ENCODE measurements at places on chromosomes 4 and X.

DNA sequence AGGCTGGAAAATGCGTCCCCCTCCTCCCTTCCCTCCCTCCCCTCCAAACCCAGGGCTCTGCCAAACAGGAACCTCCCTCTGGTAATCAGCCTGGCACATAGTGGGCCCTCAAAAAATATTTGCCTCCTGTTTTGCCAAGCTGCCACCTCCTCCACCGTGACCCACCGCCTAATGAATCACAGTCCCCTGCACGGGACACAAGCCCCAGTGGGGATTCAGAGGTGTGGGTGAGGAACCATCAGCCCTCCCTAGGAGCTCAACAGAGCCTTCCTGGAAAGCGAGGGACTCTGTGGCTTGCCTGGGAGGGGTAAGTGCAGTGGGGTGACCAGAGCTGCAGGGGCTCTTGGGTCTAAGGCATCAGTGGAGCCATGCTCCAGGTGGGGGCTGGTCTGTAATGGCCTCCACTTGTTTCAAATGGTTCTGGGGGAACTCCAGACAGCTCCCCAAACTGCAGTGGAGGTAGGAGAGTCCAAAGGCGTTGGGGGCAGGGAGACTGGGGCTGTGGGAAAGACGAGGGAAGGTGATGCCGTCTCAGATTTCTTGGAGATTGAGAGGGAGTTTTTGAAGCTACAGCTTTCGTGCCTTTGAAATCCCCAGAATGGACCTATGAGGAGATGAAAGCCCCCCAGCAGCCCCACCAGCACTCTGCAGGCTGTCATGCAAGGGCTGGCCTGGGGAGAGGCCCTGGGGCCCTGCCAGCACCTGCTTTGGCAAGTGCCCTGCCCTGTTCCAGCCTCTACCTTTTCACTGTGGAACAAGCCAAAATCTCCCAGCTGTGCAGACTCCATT lies 1.0 kb upstream of the PPP2R2C start:
- DNase-seq, result no peak

- DNase-seq, result no peak
Observed at GRCh38 chr4:114161809-114162208, 182.4 kb upstream of the ARSJ start.

GRCh38 chr4:37837446-37837845 lies 11.0 kb downstream of the PGM2 start:
- DNase-seq, result no peak

- DNase-seq, result no peak
Observed at GRCh38 chr4:174157106-174157607, 126.3 kb downstream of the FBXO8 start.

- no peak for DNase-seq
Observed at GRCh38 chr4:157265281-157265680, 44.8 kb downstream of the GRIA2 start.

GRCh38 chr4:125389713-125390112 lies 75.0 kb downstream of the FAT4 start:
- DNase-seq, result no peak

DNA sequence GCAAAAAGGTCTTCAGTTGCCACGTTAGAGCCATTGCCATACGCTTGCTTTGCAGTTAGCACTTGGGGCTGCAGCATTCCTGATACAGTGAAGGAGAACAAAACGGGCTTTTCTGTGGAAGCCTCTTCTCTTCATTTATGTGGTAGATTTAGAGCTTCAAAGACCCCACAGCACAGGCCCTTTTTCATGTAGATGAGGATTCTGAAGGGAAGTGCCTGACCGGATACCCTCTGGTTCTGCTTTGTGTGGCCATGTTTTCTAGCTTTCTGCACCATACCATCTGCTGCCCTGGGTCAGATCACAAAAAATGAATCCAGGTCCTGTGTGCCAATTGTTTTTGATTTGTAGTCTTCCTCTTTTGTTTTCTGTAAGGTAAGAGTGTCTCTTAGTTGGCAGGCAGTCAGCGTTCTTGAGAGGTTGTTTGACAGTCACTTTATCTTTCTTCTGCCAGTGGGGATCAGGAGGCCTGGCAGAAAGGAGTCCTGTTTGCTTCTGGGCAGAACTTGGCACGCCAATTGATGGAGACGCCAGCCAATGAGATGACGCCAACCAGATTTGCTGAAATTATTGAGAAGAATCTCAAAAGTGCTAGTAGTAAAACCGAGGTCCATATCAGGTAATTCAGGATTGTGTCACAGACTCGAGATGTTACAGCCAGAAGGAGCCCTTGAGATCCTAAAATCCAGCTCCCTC lies 7.7 kb downstream of the LAP3 start:
- no peak for DNase-seq

GRCh38 chr4:73603271-73603710 lies 16.9 kb downstream of the RASSF6 start:
- no peak for DNase-seq

- no peak for DNase-seq
Observed at GRCh38 chr4:185344743-185345538, 50.8 kb downstream of the LRP2BP start.

- no peak for DNase-seq
Observed at GRCh38 chr4:85180533-85180932, 214.0 kb upstream of the WDFY3 start.

- no peak for DNase-seq
Observed at GRCh38 chrX:120236687-120237479, 13.7 kb upstream of the ZBTB33 start.

DNA sequence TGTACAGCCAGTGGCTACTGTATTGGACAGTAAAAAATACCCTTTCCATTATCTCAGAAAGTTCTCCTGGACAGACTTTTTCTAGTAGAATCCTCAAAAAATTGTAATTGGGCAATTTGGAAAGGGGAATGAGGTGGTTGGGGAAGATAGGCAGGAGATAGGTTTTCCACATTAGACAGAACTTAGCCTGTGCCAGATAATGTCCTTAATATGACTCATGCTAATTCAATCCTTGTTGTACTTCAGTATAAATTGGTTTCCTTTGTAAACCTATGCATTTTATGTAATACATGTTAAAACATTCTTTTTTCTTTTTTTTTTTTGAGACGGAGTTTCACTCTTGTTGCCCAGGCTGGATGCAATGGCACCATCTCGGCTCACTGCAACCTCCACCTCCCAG lies 8.9 kb downstream of the EIF4E start:
- DNase-seq, result no peak

- DNase-seq, result no peak
Observed at GRCh38 chrX:96464880-96465558, 219.6 kb upstream of the DIAPH2 start.

DNA sequence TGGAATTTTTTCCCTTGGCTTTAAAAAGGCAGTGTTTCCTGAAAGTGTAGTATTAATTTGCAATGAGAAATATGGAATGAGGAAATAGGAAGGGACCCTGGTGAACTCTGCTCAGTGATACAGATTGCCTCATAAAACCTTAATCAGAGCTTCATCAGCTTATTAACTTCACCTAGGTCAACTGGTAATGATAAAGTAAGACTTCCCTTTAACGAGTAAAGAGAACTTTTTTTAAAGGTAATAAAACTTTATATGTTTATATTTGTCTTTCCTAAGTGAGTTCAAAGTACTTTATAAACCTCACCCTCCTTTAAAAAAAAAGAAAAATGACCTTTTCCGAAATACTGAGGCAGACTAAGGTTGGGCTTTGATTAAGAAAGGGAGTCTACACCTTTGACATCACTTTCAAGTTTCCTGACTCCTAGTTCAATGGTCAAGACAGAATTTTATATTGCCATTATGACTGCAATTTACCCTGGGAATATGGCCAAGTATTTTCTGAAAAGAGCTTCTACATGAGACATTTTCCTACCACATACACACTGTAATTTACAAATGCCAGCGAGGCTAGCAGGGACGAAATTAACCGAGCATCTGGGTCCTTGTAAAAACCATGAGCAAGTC lies 706.3 kb upstream of the TENM3 start:
- no peak for DNase-seq

DNA sequence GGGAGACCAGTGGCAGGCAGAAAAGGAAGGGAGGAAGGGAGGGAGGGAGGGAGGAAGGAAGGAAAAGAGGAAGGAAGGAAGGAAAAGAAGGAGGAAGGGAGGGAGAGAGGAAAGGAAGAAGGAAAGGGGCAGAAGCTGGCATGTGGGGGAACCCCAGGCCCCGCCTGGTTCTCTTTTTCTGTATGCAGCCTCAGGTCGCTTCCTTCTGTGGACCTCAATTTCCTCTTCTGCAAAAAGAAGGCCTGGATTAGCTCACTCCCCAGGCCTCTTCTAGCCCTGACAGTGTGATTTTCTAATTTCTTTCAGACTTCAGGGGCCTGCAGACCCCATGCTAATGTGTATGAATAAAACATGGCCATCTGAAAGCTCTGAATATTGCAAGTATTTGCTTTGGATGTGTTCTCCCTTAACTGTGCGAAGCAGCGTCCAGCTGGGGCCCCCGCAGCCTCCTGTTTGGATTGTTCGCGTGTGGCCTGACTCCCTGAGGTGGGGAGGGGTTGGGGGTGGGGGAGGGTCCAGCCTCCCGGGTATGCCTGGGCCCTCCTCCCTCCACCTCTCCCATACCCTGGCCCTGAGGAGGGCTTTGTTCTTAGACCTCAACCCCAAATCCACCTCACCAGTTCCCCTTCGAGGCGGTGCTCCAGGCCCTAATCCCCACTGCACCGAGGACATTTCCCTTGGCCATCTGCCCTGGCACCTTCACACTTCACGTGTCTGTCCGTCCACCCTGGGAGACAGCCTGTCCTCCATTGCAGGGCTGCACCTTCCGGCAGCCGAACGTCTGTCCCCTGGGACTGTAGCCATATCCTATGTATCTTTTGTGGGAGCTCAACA lies 199.9 kb upstream of the ATP6AP2 start:
- DNase-seq, result no peak

DNA sequence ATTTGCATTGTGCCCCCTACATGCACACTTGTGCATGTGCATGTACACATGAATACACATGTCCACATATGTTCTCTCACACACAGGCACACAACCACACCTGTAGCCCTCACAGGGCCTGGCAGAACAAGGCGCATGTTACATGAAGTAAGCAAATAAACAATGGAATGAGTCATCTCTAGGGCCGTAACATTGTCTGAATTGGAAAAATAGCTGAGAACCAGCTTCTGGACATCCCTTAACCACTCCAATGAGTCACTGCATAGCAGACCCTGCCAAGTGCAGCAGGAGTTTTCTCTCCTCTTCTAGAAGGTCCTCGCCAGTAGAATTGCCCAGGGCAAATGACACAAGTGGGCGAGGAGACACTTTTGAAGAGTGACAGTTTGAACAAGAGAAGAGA lies 66.1 kb downstream of the MAGEA10 start:
- no peak for DNase-seq

DNA sequence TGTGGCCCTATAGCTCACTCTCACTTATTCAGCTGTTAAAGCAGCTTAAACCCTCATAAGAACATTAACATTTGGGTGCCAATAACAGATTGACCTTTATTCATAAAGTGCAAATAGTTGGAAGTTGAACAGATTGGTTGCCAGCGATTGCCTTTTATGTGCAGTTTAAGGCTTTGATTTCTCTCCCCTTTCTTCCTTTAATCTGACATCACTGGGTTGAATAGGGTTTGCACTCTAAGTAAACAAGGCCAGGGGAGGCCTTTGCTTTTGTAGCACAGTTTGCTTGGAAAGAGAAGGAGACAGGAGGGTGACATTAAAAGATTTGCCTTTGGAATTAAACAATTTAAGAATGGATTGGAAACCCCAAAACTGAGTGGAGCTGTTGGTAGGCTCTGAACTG lies 114.3 kb downstream of the NKX6-1 start:
- no peak for DNase-seq

- DNase-seq, result no peak
Observed at GRCh38 chr4:142925161-142925560, 79.1 kb upstream of the INPP4B start.

DNA sequence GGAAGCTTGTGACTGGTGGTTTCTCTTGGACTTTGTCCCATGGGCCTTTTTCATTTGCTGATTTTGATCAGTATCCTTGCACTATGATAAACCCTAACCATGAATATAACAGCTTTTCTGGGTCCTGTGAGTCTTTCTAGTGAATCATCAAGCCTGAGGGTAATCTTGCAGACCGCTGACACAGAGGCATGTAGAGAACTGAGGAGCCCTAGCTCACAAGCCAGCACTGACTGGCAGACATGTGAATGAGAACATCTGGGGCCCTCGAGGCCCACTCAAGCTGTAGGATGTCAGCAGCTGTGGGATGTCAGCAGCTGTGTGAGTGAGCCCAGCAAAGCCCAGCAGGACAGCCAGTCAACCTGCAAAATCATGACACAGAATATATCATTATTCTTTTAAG lies 36.7 kb downstream of the HMGB3 start:
- no peak for DNase-seq

DNA sequence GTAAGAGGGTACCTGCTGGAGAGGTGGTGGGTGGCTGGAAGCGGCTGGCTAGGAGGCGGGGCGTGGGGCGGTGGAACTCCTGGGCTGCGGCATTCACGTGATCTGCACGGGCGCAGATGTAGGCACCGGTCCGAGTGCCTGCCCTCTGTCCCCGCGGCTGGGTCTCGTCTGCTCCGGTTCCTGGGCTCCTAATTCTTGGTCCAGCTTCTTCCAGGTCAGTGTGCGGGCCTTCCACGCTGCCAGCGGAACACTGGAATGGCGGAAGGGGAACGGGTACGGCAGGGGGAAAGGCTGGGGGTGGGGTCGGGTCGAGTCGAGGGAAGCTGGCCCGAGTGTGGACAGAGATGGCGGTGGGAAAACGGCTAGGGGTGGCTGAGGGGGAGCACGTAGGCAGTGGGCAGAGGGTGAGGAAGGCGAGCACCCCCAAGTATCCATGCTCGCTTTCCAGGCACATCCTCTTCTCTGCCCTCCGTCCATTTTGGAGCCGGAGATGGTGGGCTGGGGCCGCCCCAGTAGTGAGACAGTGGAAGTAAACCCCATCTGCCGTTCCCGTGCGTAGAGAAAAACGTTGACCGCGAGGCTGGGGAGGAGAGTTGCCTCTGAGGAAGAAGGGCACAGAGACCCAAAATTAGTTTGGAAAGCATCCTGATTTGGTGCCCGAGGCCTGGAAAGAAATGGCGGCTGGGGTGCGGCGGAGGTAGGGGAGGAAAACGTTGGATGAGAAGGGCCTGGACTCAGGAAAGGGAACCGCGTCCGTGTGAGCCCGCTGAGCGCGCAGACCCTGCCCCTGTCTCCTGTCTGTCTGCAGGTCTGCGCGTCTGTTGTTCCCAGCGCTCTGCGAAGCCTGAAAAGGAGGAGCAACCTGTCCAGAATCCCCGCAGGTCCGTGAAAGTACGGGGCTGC lies at the start of gene TCEAL4:
Gene TCEAL4 (plus strand): TSS at position 105 of the 903 bp plus-strand sequence. CDS start 1,161 bp downstream, outside the sequence.
- peak; percentile 94 for DNase-seq

- DNase-seq, result no peak
Observed at GRCh38 chrX:21933077-21933476, 7.4 kb upstream of the SMS start.

GRCh38 chr4:24024605-24025004 lies 134.8 kb upstream of the PPARGC1A start:
- DNase-seq, result no peak

DNA sequence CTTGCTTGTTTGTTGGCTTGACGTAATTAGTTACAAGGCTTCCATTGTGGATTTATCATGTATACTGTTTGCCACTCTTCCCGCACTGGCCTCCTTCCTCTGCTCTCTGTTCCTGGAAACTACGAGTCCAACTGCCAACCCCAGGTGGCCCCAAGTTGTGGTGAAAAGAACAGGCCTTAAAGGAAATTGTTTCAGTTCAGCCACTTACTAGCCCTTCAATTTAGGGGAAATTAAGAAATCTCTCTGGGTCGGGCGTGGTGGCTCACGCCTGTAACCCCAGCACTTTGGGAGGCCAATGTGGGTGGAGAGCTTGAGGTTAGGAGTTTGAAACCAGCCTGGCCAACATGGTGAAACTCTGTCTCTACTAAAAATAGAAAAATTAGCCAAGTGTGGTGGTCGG lies 28.0 kb downstream of the RBM47 start:
- DNase-seq, result no peak

GRCh38 chr4:35723973-35724372 lies 520.3 kb downstream of the ARAP2 start:
- DNase-seq, result no peak

- no peak for DNase-seq
Observed at GRCh38 chr4:75666299-75666698, 6.9 kb downstream of the G3BP2 start.

All from posterior cingulate gyrus (tissue), 11 donors.